Stimulated activated CD4-positive, alpha-beta T cell treated with anti-CD3 and anti-CD28 coated beads, Interleukin-1b, Interleukin-23, amount 100 ng/mL, for 4 hours (primary cell): ENCODE measurements at places on chromosomes 16 and 17.

DNA sequence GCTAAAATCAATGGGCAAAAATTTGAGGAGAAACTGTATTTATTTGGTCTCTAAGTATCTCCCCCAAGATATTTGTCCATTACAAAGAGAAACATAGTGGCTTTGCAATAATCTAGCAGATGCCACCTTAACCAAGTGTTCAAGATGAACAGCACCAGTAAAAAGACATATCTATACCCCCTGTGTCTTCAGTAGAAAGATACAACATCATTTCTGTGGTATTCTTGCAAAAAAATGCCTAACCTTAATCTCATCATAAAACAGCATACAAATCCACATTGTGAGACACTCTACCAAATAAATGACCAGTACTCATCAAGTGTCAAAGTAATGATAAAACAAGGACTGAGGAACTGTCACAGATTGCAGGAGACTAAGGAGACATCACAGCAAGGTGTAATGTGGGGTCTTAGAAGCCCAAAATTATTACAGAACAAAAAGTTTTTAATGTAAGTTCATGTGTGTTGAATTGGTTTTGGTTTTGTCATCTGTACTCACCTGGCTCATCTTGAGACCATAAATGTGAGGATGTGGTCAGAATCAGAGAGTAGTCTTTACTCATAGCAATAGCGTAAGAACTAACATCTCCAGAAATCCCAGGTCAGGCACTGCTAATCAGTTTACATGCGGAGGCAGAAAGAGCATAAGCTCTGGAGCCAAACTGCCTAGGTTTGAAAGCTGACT is 77.2 kb downstream of the AATF start:
- DNase-seq, result no peak

- no peak for DNase-seq
Measured at GRCh38 chr16:14522671-14523070, 107.4 kb downstream of the PARN start.

GRCh38 chr17:35021520-35022380 is 41.4 kb downstream of the LIG3 start:
- no peak for DNase-seq

- DNase-seq, result no peak
Measured at GRCh38 chr17:79080761-79081290, 6.2 kb downstream of the ENGASE start.

GRCh38 chr17:30924341-30924740 is 2.6 kb downstream of the ADAP2 start:
- DNase-seq, result no peak

DNA sequence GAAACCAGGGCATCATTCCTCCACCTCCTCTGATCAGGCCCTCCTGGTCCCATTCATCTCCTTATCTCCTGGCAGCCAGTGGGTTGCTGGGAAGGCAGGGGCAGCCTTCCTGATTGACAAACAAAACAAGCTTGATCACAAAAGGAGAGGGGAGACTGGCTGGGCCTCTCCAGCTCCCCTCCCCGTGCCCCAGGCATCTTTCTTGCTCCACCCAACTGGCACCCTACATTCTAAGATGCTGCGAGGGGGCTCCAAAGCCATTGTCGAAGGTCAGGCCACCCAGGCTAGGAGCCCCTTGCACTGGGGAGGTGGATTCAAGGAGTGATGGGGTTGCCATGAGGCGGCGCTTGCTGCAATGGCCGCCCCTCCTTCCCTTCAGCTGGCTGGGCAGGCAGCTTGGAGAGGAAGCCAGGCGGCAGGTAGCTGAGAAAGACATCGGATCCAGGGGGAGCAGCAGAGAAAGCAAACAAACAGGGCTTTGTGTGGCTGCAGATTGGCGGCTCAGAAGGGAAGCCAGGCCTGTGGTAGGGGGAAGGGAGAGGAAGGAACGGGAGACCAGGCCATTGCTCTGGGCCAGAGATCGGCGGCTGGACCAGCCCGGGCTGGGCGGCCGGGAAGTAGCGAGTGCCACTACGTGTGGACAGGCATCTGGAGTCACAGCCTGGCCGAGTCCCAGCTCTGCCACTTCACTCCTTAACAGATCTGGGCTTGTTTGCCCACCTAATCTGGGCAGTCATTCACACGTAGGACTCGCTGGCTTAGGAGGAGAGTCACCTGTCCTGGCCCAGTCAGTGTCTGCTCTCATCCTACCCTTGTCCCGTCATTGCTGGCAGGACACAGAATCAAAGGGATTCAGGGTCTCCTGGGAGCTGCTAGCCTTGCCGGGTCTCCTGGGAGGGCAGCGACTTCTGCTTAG is 12.3 kb downstream of the RAI1 start:
- DNase-seq, result no peak

- DNase-seq, result no peak
Measured at GRCh38 chr17:67647482-67647881, 70.3 kb upstream of the NOL11 start.

DNA sequence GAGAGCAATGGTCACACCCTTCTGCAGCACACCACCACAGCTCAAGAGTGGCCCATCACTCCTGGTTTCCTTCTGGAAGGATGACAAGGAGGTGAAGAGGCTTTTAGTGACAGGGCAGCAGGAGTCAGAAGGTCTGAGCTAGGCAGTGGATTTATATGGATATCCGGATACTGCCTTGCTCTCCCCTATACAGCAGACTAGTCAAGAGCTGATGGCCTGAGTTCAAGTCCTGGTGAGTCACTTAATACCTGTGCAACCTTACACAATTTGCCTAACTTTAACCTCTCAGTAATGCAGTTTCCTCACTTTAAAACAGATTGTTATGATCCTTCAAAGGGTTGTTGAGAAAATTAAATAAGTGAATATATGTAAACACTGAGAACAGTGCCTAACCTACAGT is 22.9 kb downstream of the MYO18A start:
- DNase-seq, result no peak

DNA sequence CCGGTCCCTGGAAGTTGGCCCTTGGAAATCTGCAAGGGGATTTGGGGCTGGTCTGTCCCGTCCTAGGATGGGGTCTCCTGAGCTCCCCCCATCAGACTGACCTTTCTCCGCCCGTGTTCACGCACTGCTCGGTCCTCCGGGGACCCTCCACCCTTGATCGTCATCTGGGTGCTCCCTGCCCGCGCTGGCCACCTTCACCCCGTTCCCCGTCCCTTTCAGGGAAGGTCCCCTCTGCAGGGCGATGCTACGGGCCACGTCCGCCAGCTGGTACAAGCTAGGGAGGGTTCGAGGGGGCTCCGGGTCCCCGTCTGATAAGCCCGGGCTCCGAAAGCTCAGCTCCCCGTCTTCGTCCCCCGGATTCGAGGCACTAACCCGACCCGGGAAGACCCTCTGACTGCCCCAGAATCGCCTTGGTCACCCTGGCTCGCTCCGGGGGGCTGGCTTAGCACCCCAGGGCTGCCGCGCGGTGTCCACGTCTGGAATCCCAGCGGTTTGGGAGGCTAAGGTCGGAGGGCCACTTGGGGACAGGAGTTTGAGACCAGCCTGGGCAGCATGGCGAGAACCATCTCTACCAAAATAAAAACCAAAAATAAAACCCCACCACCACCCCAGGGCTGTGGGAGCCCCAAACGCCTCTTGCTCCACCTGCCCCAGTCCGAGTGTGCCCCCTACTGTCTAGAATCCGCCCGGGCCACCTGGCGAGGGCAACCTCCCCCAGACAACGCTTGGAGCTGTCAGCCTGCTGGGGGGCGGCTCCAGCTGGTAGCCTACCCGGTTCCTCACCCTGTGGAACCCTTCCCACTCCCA is 1.1 kb upstream of the SLC43A2 start:
- DNase-seq, result peak; percentile 74
